ENCODE measurements at places on chromosomes 16 and 17. TPM values are rescaled to one million over a fixed set of nuclear protein-coding genes. Genes with fewer than 3 reads are reported as not detected.

The CRHR1 gene
- 1.9 TPM for total RNA-seq

DNA sequence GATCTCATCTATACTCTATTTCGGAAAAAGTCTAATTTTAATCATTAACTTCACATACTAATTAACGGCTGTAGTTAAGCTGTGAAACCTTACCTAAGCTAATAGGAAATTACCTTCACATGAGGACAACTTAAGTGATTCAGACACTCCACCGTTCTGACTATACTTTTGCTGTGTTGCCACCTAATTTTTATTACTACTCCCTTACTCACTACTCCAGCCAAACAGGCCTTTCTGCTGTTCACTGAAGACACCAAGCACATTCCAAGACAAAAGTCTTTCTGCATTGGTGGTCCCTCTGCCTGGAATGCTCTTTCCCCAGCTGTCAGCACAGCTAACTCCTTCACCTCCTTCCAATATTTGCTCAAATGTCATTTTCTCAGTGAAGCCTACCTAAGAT is 1.3 kb downstream of the CMTR2 start:
- no peak for DNase-seq

The PRR15L gene
- total RNA-seq: 0.55 TPM

GRCh38 chr17:52823155-52823554 is 664.6 kb upstream of the CA10 start:
- DNase-seq: no peak

The DHRS7C gene
- not detected for total RNA-seq

DNA sequence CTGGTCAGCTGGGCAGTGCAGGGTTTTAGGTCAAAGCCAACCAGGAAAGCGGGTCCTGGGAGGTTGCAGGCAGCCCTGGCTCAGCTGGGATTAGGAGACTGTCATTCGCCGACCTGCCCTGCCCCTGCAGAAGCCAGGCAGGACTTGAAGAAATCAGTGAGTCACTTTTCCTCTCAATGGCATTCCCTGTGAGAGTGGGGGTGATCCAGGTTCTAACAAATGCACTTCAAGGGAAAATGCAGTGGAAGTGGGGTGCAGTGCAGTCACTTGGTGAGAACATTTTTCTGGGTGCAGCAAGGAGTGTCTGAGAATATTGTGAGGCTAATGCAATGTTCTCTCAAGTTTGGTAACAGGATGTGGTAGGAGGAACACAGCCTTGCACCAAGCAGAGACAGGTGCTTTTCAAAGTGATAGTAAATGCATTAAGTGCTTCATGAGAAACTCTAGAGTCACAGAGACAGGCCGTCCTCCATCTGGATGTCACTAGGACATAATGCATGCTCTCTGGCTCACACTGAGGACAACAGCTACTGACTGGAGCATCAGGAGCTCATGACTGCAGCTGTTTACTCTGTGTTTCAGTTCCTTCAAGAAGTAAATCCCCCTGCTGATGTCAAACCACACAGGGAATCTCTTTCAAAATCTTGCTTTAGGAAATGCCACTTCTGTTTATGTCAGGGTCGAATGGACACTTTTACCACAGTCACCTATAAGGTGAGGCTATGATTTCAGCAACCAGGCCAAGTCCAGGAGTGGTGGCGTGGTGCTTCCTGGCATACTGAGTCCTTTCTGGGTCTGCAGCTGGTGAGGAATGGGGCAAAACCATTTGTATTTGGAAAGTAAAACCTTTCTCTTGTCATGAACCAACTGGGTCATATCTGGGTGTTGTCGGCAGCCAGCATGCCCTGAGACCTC is 16.7 kb downstream of the CDK5R1 start:
- DNase-seq: no peak

DNA sequence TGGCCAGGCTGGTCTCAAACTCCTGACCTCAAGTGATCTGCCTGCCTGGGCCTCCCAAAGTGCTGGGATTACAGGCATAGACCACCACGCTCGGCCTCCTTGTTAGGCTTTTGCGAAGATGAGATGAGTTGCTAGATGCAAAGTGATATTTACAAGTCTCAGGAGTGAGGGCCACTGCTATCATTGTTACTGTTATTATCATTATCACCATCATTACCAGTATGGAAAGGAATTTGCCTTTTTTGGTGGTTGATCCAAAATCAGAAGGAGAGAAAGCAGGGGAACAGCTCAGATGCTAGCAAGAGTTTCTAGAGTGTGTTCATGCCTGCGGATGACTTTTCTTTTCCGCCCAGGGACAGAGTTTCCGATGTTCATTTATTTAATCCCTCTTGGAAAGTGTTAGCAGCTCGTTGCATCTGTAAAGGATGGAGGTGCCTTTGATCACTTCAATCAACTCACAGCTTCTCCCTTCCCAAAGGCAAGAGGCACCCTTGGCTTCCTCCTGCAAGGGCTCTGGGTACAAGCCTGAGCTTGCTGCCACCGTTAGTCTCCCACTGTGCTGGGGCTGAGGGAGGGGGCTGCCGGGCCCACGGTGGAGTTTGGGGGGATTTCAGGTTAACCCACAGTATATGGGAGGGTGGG is 21.6 kb downstream of the ITPRIPL2 start:
- DNase-seq: no peak

The ANKRD40CL gene
- not detected for total RNA-seq

The CCL4 gene
- 0.39 TPM for total RNA-seq

Data from testis (tissue), 5 donors.